ENCODE measurements at places on chromosomes 11 and 22.

- DNase-seq = no peak
These were observed 164.0 kb upstream of the RASSF10 start for GRCh38 chr11:12845163-12845562.

- DNase-seq = no peak
These were observed 74.7 kb upstream of the APOA1 start for GRCh38 chr11:116911976-116912734.

GRCh38 chr22:39939830-39940229 is 20.4 kb upstream of the TMA7B start:
- no peak for DNase-seq

DNA sequence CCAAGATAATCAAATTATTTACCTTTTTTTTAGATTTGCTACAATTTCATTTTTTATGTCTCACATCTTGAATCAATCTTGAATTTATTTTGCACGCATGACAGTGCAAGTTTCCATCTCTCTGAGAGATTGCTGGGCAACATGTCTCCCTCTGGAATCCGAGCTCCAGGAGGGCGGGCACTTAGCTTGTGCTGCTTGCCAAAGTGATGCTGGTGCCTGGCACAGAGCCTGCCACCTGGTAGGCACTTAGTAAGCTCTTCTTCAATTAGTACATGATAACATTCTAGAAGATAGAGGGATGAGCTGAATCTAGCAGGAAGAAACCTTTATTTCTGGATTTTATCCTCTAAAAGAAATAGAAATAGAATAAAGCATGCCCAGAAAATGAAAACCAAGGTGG is 27.5 kb upstream of the OR9I1 start:
- DNase-seq = no peak

DNA sequence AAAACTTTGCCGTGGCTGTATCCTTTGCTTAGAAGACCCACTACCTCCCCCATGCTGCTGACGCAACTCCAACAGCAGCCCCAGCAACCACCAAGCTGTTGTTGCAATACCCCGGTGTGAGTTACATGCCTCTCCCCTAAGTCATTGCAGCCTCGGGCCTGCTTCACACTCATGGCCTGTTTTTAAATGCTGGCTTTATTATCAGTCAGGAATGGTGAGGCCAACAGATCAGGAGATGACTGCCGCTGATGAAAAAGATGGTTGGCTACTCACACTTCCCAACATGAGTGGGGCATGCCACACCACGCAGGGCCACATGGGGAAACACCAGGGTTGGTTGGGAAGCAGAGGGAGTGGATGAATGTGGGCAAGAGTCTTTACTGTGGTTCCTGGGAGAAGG is 171.5 kb upstream of the SYT13 start:
- no peak for DNase-seq

- no peak for DNase-seq
These were observed 35.2 kb upstream of the CLDN5 start for GRCh38 chr22:19559324-19559811.

DNA sequence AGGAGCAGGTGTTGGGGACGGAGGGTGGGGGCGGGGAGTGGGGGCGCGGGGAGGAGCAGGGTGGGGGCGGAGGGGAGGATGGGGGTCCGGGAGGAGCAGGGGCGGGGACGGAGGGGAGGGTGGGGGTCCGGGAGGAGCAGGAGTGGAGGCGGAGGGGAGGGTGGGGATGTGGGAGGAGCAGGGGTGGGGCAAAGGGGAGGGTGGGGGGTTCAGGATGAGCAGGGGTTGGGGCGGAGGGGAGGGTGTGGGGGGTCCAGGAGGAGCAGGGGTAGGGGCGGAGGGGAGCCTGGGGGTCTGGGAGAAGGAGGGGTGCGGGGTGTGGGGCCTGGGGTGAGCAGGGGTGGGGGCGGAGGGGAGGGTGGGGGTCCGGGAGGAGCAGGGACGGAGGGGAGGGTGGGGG is 17.1 kb downstream of the CRELD2 start:
- no peak for DNase-seq

- DNase-seq = no peak
These were observed 2.2 kb upstream of the RAB30 start for GRCh38 chr11:83073884-83074283.

GRCh38 chr11:115871161-115871760 is 367.0 kb upstream of the CADM1 start:
- DNase-seq = no peak

DNA sequence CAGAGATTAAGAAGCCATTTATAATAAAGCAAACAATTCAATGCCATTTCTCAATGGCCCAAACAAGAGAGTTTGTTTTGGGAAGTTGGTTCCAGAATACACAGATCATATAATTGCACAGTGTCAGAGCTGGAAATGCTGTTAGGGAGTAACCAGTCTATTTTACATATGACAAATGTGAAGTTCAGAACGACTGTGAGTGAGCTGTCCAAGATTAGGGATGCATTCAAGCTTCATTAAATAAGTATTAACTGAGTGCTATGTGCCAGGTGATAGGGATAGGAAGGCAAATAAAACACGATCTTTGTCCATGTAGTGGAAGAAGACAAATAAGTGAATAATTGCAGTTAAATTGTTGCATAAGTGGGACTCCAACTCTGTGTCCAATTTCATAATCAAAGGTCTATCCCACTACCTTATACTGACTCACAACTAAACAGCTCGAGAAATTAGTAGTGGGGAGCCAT is 33.1 kb upstream of the PICALM start:
- peak; percentile 46 for DNase-seq

DNA sequence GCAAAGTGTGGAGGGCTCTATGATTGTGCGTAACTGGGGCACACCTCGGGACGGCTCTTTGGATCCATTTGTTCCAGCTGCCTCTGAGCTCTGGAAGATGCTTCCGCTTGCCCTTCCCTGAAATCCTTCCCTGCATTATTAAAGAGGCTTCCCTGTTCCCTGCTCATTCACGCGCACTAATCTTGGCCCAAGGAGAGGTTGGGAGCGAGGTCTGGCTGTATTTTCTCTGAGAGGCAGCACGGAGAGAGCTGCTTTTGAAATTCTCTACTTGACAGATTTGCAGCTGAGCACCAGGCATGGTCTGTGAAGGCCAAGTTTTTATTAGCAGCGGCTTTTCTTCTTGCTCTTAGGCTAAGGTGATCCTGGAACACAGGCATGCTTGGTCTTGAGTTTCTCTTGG is 94.8 kb upstream of the NTM start:
- DNase-seq = peak; percentile 64

GRCh38 chr11:77468527-77468926 is 5.4 kb downstream of the PAK1 start:
- DNase-seq = no peak

GRCh38 chr11:106998116-106998915 is 20.0 kb downstream of the GUCY1A2 start:
- no peak for DNase-seq

- no peak for DNase-seq
These were observed 5.6 kb upstream of the SYT8 start for GRCh38 chr11:1829039-1829820.

- DNase-seq = no peak
These were observed at the start of gene PHETA2 for GRCh38 chr22:42074132-42074811. Gene PHETA2 (plus strand): TSS chr22:42074248. CDS start chr22:42077294, 3,046 bp downstream.

DNA sequence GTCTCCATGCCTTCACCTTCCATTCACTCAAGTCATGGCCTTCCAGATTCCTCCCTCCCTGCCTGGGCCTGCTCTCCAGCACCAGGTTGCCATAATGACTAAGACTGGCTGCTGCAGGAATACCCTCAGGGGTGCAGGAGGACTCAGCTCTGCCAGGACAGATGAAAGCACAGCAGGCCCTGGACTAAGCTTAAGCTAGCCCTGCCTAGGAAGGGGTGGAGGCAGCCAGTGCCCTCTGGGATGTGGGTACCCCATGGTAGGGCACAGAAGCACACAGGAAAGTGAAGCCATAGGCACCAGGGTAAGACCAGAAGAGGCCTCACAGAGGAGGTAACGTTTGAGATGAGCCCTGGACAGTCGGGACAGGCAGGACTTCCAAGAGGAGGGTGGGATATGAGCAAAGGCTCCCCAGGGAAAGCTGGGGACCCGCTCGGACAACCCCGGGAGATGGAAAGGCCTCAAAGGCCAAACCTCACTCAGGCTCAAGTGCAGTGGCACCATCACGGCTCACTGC is 3.0 kb upstream of the RIN1 start:
- DNase-seq = no peak

DNA sequence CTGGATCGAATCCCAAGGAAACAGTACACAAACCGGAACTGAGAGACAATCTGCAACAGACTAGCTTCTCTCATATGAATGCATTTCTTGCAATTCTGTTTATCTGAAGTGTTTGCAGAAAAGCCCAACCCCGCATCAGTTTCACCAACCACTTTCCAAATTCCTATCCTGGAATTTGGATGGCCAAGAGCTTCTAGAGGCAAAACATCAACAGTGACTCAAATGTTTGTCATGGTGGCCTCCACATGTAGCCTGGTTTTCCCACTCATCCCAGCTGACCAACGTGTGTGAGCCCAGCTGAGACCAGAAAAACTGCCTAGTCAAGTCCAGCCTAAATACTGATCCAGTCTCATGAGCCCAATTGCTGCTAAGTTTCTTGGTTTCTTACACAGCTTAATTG is 8.3 kb upstream of the MIEF1 start:
- DNase-seq = no peak

GRCh38 chr11:17598700-17599459 is 51.8 kb downstream of the OTOG start:
- peak; percentile 48 for DNase-seq

- DNase-seq = no peak
These were observed 8.8 kb upstream of the MED17 start for GRCh38 chr11:93775289-93775688.

DNA sequence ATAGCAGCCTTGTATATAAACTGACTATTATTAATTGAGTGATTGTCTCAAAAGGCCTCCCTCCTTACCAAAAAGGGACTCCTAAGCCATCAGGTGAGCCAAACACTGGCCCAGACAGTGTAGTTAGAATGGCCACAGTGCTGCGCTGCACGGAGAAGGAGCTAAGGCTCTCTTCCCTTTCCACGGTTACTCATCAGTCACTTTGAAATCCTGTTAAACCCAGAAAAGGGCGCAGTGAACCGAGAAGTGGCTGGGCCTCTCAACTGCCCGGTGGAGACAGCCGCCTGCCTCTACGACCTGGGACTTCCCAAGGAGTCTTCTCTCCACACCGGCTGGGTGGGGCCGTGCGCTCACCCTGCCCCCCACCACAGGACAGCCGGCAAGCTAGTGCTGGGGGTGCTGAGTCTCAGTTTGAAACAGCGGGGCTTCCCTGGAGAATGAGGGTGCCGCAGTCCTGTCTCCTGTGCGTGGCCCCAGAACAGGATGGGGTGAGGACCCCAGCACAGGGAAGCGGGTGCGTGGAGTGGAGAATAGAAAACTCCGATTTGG is 1.3 kb downstream of the MYH9 start:
- peak; percentile 36 for DNase-seq

GRCh38 chr11:69460540-69461257 is 20.8 kb upstream of the LINC01488 start:
- DNase-seq = no peak

- DNase-seq = no peak
These were observed 53.6 kb upstream of the VSTM5 start for GRCh38 chr11:93903989-93904388.

DNA sequence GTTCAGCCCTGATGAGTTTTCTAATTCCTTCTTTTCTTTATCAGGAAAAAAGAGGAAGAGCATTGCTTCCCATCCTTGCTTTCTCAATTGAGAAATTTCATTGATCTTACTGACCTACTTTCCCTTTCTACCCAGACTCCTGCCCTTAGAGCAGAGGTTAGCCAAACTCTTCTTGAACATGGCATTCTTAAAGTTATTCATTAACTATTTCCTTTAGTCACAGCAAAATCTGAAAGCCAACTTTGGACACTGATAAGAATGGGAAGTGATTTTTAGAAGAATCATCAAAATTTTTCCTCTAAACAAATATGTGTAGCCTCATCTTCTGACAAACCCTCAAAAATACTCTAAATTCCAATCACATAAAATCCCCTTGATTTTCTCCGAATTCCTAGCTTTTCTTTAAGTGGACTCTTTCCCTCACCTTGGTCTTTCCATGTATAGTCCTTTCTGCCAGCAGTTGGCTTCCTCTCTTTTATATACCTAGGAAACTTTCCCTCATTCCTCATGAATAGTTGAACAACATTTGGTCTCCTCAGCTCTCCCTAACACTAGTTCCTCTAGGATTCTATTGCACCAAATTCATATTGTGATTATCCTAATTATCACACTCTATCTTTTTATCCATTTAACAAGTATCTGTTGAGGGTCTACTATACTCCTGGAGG is 566.7 kb upstream of the CCDC90B start:
- DNase-seq = no peak

GRCh38 chr11:108891143-108891542 is 226.3 kb downstream of the DDX10 start:
- DNase-seq = no peak

DNA sequence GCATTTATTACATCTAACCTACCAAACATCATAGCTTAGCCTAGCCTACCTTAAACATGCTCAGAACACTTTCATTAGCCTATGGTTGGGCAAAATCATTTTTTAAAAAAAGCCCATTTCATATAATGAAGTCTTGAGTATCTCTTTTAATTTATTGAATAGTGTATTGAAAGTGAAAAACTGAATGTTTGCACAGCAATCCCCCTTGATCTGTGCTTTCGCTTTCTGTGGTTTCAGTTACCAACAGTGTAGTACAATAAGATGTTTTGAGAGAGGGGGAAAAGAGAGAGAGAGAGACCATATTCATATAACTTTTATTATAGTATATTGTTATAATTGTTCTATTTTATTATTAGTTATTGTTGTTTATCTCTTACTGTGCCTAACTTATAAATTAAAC is 8.4 kb upstream of the MAP6 start:
- no peak for DNase-seq

GRCh38 chr22:38296372-38296771 is 20.9 kb downstream of the CSNK1E start:
- no peak for DNase-seq
